Stimulated activated CD4-positive, alpha-beta T cell treated with anti-CD3 and anti-CD28 coated beads, TNF-alpha, amount 100 ng/mL, for 1 hour (primary cell): ENCODE measurements at places on chromosomes 6 and 20.

DNA sequence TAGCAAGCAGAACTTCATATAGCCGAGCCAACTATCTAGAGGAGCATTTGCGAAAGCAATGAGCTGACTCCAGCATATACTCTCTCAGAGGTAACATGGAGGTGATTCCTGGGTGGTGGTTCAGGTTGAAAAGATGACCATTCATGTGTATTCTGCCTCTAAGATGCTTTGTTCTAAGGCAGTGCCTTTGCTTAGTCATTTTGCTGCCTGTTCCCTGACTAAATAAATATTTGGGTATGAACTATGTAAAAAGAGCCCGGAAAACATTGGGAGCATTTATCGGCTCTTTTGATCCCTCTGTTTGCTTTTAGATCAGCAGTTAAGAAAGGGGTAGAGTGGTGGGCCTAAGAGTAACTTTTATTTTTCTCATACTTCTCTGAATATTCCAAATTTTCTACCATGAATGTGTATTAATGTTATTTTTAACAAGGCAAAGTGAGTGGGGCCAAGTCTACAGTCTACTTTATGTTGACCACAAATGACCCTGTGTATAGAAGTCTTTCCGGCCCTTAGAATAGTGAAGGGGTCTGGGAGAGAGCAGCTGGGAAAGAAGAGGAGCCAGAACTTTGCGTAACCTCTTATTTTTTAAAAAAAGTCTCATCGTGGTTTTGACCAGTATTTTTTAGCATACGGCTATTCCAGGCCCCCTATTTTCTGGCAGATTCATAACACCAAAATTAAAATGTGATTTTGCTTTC is 206.5 kb upstream of the EYA4 start:
- DNase-seq: no peak

DNA sequence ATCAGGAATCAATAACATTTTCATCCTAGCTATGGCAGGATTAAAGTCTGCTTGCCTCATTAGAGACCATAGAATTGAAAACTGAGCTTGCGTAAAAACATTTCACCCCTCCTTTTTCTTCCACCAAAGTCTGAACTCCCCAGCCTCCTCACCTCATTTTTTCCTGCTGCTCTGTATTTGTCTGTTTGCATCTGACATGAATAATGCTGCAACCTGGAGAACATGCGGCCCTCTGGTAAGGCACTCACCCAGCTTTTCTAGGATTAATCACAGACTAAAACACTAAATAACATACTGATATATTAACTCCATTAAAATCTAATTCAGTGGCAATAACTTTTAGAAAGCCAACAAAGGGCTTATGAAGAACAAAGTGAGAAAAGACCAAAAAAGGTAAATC is 677.7 kb upstream of the NRSN1 start:
- DNase-seq: no peak

- no peak for DNase-seq
Observed at GRCh38 chr6:16437095-16437494, 198.7 kb downstream of the GMPR start.

- no peak for DNase-seq
Observed at GRCh38 chr6:88454658-88455057, 288.5 kb upstream of the CNR1 start.
